Nucleus accumbens (tissue), 56 donors: ENCODE measurements at places on chromosomes 12 and 14.

GRCh38 chr14:72608391-72609204, 285.3 kb downstream of the DPF3 start:
- DNase-seq, result no peak

- DNase-seq, result no peak
These were observed 412 bp upstream of the SNW1 start for GRCh38 chr14:77761205-77761931.

- no peak for DNase-seq
These were observed 209.8 kb upstream of the FLRT2 start for GRCh38 chr14:85319998-85320630.

- no peak for DNase-seq
These were observed 354.3 kb downstream of the CEP128 start for GRCh38 chr14:80587096-80587724.

GRCh38 chr12:32560520-32560919, 118.6 kb upstream of the DNM1L start:
- no peak for DNase-seq

DNA sequence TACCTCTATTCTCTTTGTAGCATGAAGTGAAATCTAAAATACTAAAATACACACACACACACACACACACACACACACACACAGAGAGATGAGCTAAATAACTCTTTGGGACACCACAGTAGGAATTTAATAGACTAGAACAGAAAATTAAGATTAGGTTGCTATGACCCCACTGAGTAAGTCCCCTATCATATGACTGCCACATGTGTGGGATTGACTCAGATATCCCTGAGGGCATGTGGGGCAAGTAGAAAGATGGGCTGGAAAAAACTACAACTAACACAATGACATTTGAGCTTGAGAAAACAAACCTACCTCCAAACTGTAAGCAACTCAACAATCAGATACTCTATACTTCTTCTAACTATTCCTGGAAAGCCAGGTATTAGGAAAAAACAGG, 27.0 kb downstream of the SLC25A21 start:
- DNase-seq, result no peak

GRCh38 chr12:53856132-53856531, 82.5 kb upstream of the HOXC13 start:
- DNase-seq, result no peak

DNA sequence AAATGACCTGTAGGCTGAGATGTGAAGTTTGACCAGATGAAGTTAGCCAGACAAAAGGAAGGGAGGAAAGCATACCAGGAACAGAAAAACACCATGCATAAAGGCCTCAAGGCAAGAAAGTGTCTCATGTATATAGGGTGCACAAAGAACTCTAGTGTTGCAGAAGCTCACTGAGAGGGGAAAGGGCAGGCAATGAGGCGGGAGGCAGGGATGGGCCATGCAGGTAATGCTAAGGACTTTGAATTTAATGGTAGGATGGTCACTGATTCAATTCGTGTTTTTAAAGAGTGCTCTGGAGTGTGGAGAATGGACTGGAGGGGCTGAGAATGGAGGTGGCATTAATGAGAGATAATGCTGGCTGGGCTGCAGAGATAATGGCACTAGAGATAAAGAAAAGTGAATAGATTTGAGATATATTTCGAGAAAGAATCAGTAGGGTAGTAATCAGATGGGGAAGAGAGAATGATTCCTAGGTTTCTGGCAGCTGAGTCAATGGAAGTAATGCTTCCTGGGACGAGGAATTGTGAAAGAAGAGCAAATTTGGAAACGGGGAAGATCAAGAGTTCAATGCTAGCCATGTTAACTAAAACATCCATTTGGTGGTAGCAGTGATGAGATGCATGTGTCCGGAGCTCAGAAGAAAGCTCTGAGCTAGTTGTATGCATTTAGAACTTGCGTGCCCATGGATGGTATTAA, 43.1 kb downstream of the LIMA1 start:
- no peak for DNase-seq

DNA sequence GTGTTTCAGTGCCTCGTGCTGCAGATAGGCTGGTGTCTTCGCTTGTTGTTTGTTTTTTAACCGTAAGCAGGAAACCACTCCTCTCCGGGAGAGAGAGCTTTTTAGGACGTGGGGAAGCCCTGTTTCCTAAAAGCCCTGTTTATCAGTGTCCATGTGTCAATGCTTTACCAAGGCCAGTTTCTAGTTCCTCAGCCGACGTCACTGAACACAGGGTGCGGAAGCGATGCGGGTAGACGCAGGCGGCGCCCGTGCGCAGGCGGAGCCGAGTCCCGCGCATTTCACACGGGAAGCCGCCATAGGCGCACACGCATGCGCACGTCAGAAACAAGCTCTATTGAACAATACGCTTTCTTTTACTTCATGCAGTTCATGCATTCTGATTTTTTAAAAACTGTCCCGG, 79.8 kb downstream of the GLT1D1 start:
- DNase-seq, result no peak

GRCh38 chr12:52791271-52792184, 4.4 kb downstream of the KRT3 start:
- no peak for DNase-seq

DNA sequence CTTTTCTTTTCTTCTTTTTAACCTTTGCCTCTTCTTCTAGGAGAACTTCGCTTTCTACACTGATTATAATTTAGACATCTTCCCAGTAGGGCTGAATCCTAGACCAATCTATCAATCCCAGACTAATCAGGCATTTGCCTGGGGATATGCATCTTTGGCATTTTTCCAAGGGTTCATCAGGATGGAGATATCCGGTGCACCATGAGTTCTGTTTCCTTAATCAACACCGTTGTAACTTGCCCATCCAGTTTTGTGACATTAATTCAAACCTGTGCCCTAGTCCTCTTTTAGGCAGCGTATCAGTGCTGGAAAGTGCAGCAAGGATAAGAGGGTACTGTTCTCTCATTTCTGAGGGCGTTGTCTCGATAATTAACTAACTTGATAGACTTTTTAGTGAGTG, 617 bp upstream of the MGP start:
- no peak for DNase-seq
